Fibroblast of lung (primary cell): ENCODE measurements at places on chromosomes 3 and 15.

DNA sequence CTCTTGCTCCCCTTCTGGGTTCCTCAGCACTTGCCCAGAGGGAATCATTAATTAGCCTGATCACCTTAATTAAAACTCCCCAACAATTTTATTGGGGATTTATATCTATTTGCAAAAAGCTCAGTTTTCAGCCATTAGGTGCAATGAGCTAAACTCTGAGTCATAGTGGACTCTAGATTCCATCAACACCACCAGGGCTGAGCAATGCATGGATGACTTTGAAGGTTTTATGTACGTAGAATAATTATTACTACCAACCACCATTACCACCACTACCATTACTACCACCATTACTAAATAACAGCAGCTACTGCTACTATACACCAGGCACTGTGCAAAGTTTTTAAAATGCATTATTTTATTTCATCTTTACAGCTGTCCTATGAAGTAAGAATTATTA, 81.2 kb downstream of the ZNF621 start:
- no peak for DNase-seq

- DNase-seq, result peak; percentile 10
Measured at GRCh38 chr3:85726241-85726640, 767.5 kb downstream of the CADM2 start.

- DNase-seq, result no peak
Measured at GRCh38 chr15:61158504-61159407, 70.3 kb downstream of the RORA start.

- no peak for DNase-seq
Measured at GRCh38 chr3:25281732-25282126, 146.3 kb upstream of the RARB start.

DNA sequence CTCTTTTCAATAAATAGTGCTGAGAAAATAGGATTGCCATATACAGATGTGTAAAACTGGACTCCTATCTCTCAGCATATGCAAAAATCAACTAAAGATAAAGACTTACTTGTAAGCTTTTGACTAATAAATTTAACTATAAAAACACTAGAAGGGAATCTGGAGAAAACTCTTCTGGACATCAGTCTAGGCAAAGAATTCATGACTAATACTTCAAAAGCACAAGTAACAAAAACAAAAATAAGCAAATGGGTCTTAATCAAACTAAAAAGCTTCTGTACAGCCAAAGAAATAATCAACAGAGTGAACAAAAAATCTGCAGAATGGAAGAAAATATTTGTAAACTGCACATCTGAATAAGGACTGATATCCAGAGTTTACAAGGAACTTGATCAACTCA, 1122.2 kb downstream of the TBL1XR1 start:
- DNase-seq, result no peak

- DNase-seq, result no peak
Measured at GRCh38 chr3:10238345-10239183, 9.7 kb upstream of the TATDN2 start.

- DNase-seq, result no peak
Measured at GRCh38 chr3:191244242-191244867, 45.3 kb downstream of the OSTN start.

- no peak for DNase-seq
Measured at GRCh38 chr15:70435872-70436271, 327.5 kb downstream of the UACA start.

- no peak for DNase-seq
Measured at GRCh38 chr3:150495149-150495548, 51.1 kb downstream of the SERP1 start.

DNA sequence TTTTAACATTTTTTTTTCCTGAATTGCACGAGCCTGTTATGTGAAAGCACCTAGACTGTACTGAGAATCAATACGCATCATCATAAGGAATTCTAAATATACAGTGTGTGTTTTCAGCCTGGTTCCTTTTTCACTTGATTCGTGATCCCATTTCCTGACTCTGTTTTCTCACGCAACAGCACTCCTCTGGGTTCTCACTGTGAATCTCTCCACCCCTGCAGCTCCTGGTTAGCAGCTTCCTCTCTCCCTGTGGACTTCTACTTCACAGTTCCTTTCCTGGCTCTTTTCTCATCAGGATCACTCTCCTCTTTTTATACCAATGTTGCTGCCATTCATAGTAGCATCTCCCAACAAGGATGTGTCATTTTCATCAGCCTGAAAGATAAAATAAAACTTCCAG, 297.2 kb downstream of the CADM2 start:
- DNase-seq, result no peak

DNA sequence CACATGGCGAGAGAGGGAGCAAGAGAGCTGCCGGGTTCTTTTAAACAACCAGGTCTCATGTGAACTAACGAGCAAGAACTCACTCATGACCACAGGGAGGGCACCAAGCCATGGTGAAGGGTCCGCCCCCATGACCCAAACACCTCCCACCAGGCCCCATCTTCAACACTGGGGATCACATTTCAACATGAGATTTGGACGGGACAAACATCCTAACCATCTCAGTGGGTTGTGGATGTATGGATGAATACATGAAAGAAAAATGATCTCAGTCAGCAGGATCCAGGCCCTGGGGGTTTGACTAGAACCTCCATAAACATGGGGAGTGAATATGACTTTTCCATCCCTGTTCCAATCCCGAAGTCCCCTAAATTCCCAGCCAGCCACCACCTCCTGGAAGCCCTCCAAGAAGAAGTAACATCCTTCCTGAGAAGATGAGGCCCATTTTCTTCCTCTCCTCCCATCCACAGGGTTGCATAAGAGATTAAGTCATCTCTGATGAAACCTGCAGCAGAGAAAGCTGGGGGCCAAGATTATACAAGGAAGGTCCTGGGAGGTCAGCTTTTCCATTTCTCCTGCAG, 9.5 kb downstream of the CAV3 start:
- peak; percentile 39 for DNase-seq

- no peak for DNase-seq
Measured at GRCh38 chr3:71649757-71650156, 66.2 kb upstream of the FOXP1 start.

- no peak for DNase-seq
Measured at GRCh38 chr3:177596816-177597271, 399.6 kb upstream of the TBL1XR1 start.

GRCh38 chr3:10085738-10086137, 22.3 kb downstream of the FANCD2OS start:
- no peak for DNase-seq

GRCh38 chr15:23055316-23055715, 15.9 kb upstream of the TUBGCP5 start:
- no peak for DNase-seq

DNA sequence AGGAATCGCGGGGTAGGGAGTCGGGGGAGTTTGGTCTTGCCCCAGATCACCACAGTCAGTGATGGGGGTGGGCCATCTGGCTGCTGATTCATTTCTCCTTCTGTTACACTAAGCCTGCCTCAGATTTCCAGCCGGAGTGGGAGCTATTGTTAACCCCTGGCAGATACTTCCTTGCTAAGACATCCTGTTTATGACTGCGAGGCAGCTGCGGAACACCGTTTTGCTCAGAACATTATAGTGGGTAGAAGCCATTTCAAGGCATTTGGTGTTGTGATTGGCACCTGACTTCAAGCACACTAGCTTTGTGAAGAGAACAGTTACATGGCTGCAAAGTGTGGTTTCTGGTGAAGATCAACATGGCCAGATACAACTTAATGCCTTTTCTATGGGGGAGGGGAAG, 73.8 kb downstream of the FLNB start:
- DNase-seq, result peak; percentile 74

- no peak for DNase-seq
Measured at GRCh38 chr15:100017140-100017539, 283.9 kb upstream of the LYSMD4 start.

GRCh38 chr15:28942046-28942445, 56.3 kb downstream of the APBA2 start:
- DNase-seq, result no peak

- no peak for DNase-seq
Measured at GRCh38 chr15:25236861-25237155, 202.0 kb downstream of the UBE3A start.

GRCh38 chr15:63870043-63870394, 36.3 kb upstream of the HERC1 start:
- no peak for DNase-seq

- DNase-seq, result no peak
Measured at GRCh38 chr15:69499521-69500211, 47.0 kb downstream of the RPLP1 start.

DNA sequence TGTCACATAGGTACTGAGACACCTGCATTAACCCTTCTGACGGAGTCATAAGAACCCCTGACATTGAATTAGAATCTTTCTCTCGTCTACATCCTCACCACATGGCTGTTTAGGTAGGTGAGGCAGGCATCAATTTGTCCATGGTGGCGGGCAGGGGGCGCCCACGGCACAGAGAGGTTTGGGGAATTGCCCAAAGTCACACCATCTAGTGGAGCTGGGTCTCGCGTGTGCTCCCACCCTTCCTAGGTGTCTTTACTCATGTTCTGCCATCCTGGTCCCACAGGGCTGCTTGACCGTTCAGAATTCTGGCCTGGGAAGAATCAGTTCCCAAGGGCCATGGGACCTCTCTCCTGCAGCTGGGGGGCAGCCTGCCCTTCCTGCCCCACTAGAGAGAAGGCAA, 14.7 kb upstream of the DLL4 start:
- no peak for DNase-seq

GRCh38 chr15:62301993-62302675, 137.0 kb upstream of the C2CD4B start:
- DNase-seq, result peak; percentile 19

GRCh38 chr3:141465221-141465620, 21.6 kb upstream of the RASA2 start:
- DNase-seq, result peak; percentile 39

DNA sequence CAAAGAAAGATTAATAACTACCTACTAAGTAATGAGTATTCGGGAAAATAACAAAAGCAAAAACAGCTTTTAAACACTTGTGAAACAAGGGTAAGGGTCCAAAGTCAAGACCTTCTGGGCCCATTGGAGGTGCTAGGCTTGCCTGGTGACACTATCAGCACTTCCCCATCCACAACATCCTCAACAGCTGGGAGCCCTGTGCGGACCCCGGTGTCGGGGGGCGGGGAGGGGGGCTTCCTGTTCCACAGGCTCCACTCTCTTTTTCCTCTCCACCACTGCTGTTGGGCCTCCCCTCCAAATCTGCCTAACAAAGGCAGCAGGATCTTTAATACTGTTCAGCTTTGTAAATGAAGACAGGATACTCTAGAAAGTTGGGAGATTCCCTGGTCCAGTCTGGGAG, 21.6 kb downstream of the NGRN start:
- DNase-seq, result no peak

DNA sequence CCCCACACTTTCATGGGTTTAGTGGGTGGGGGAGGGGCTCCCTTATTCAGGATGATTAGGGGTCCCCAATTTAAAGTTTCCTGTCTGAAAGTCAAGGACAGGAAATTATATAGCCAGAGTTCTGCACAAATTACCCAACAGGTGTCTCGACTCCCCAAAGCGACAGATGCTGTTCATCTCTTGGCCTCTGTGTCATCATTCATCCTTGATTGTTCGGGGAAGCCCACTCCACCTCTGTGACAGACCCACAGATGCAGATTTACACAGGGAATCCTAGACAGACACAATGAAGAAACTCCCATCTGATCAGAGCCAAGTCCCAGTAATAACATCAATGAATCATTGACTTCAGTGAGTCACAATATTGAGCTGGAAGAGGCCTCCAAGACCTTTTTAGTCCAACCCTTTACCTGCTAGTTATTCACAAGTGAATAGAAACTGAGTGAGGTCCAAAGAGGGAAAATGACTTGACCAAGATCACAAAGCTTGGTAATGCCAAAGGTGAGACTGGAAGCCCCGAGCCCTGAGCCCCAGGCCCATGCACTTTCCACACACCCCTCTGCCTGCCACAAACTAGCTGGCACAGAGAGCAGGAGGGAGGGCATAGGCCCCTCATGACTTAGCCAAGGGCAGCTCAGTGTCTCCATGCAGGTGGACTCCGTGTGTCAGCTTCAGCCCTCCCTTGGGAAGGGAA, 7.9 kb upstream of the SRP14 start:
- DNase-seq, result peak; percentile 74

- no peak for DNase-seq
Measured at GRCh38 chr3:146026547-146026946, 134.4 kb downstream of the PLOD2 start.

DNA sequence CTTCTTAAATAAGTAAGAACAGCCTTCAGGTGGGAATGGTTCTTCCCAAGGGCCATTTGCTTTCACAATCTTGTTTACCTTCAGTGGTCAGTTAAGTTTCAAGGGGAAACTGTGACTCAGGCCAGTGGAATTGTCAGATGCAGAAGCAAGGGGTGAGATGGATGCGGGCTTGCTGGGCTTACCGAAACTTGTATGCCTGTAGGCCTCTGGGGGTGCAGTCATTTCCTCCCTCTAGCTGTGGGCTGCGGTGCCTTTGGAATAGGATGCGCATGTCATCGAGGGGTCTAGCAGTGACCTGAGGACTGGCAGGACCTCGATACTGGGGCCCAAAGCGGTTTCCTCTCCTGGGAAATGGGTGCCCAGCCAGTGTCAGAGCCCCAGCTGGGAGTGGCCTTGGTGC, 121.6 kb downstream of the EEFSEC start:
- DNase-seq, result peak; percentile 83

DNA sequence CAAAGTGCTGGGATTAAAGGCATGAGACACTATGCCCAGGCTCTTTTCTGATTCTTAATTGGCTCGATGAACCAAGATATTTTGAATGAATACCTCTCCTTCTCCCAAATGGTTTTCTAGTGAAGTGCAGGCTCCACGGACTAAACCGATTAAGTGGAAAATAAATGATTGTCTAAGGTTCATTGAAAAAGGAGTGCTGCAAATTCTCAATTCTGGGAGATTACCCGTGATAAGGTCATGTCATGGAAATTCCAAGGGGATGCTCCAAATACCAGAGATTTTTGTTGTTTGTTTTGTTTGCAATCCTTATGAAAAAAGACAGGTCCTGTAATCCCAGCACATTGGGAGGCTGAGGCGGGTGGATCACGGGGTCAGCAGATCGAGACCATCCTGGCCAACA, 406.9 kb upstream of the TBL1XR1 start:
- no peak for DNase-seq

- no peak for DNase-seq
Measured at GRCh38 chr3:127870156-127870555, 44.9 kb upstream of the KBTBD12 start.

DNA sequence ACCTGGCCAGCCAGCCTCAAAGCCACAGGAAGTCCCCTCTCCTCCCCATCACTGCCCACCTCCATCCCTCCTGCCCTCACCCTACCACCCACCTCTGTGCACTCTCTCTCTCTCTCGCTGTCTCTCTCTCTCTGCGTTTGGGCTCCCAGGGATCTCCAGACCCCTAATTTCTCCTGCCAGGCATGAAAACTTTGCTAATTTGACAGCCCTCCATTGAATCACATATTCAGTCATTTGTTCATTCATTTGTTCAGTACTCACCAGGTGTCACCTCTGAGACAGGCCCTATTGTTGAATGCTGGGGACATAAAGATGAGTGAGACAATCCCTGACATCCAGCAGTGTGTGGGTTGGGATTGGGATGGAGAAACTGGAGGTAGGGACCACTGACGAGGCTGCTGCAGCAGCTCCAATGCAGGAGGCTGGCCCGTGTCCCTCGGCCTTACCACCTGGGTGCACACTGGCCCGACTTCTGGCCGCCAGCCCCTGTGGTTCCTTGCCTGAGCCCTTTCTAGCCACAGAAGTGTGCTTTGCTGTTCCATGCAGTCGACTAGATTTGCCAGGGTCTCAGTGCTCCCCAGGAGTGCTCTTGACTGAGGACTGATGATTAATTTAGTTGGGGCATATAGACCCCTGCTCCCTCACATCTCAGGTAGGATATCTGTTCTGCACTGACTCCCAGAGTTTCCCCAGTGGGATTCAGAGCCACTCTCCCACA, 38.6 kb upstream of the TSEN2 start:
- DNase-seq, result no peak

- DNase-seq, result peak; percentile 44
Measured at GRCh38 chr3:62923066-62923465, 47.9 kb upstream of the CADPS start.
